NCI-H82 (cell line): ENCODE measurements at places on chromosomes 6 and 20.
A peak's percentile ranks its signal among the peaks of the same experiment; 100 is the strongest.

- DNase-seq = no peak
These were observed 55.0 kb downstream of the SOX4 start for GRCh38 chr6:21648475-21649050.

DNA sequence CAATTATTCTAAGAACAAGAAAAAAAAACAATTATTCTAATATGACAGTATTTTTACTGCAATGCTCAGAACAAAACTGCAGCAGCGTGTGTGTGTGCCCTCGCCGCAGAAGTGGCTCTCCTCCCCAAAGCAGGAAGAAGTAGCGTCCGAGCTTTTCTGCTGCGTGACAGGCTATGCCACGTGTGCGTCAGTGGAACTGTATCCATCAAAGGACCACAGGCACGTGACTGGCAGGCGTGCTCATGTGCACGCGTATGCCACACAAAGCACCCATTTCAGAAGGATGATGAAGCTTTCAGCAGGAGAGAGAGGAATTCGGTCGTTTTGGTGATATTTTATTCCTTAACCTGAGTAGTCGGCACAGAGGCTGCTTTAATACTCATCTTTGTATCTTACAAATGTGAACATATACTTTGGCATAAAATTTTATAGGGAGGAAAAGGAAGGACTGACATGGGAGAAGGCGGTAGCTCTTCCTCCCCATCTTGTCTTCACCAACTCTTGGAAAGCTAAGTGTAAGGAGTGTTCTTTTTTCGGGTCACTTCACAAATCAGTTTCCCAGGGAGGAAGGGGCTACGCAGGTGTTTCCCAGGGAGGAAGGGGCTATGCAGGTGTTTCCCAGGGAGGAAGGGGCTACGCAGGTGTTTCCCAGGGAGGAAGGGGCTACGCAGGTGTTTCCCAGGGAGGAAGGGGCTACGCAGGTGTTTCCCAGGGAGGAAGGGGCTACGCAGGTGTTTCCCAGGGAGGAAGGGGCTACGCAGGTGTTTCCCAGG, 3.4 kb downstream of the TCFL5 start:
- DNase-seq = no peak

GRCh38 chr6:1810880-1811279, 201.2 kb downstream of the FOXC1 start:
- no peak for DNase-seq

DNA sequence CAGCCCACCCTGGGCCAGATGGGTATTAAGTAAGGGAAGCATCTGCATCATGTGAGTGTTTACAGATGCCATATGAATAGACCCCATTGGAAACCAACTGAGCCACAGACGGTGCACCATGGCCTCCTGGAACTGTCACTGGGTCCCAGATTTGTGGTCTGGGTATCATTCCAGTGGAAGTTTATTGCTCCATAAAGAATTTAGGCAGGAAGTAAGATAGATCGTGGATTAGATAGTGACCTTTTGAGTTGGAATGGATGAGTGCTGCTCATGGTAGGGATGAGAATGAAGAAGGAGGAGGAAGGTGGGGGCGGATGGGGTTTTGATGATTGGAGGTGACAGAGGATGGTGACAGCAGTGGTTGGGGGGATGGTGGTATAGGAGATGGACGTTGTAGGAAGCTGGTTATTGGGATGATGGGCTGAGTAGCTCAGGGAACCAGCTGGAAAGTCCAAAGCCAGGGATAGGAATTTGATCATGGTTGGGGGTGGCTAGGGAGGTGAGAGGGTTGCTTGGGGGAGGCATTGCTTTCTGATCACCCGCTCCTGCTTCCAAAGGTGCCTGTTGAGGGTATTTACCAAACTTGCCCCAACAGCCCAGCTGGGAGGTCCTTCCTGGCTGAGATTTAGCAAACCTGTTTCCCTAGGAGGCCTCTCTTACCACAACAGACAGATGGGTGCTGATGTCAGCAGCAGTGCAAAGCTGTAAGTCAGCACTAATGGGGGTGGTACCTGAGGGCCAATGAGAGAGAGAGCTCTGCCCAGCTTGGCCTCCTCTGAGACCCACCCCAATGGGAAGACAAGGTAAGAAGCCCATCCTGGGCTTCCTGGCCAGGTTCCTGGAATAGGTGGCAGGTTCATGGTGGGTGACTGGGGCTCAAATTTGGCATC, 78.0 kb downstream of the VEGFA start:
- DNase-seq = peak; percentile 94

DNA sequence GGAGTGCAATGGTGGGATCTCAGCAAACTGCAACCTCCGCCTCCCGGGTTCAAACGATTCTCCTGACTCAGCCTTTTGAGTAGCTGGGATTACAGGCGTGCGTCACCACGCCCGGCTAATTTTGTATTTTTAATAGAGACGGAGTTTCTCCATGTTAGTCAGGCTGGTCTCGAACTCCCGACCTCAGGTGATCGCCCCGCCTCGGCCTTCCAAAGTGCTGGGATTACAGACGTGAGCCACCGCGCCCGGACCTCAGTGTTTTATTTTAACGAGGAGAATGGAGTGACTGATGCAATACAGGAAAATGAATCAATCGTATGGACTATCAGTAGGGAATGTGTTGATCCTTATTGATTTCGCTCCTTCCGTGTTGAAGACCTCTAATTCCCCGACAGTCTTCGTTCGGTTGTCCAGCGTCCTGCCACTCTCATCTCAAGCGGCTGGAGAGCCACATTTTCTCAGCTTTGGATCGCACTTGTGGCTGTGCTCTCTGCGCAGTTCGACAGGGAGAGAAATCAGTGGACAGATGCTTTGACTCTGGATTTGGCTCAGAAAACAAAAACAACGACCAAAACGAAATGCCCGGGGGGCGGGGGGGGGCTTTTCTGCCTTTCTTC, 166.2 kb downstream of the TRIM27 start:
- peak; percentile 55 for DNase-seq

GRCh38 chr6:90121982-90122381, 174.7 kb downstream of the BACH2 start:
- DNase-seq = no peak

DNA sequence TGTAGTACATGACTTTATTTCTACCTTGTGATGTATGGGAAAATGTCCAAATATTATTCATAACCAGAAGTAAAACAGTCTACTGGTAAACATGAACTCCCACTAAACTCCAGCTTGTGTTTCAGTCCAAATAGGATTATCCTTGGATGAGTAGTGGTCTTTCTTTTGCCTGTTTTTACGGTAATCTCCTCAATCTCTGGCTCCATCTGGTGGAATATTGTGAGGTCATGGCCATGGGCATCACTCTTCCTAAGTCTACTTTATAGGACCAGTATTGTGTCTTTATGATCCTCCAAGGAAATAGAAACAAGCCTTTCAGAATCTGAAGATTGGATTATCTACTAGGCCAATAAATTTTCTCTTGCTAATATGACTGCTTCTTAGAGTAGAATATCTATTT, 505.0 kb downstream of the BMP2 start:
- DNase-seq = peak; percentile 78

DNA sequence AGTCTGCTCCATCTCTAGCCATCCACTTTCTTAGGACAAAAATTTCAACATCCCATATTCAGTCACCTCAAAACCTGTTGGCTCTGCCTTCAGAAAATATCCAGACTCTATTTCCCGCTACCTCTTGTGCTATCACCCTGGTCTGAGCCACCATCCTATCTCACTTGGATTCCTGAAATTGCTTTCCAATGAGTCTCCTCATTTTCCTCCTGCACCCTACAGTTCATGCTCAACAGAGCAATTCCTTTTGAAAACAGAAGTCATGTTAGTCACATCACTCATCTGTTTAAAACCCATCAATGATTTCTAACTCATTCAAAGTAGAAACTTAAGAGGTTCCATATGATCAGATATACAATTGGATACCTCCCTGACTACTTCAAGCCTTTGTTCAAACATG, 229.9 kb downstream of the ADGRG6 start:
- no peak for DNase-seq

DNA sequence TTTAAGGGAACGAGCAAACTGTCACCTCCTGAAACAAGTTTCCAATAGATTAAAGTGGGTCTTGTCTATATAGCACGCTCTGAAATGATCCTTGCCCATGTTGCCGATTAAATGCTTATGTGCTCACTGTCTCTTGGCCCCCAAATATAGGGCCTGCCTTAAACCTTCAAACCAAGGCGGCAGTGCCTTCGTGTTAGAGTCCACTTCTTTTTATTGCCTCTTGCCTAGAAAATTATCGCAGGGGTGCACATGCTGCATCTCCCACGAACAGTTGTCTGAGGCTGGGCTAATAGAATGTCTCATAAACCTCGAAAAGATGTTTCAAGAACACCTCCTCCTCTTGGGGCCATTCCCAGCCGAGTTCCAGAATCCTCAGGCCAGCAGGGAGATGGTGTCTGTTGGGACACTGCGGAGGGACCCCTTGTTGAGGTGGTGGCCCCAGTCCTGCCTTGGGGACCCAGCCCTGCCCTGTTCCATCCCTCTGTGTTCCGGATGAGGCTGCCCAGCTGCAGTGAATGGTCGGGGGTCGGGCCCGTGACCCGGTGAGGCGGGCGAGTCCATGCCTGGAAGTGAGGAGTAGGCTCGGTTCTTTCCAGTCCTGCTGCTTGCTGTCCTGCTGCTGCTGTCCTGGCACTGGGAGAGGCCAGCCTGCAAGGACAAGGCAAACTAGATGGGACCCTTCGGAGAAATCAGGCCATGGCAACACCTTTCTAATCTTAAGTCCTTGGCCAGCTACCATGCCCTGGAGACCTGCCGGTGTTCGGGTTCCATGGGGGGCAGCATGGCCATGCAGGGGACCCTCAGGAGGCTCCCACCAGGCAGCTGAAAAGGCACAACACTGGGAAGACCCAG, 34.7 kb upstream of the SLCO4A1 start:
- no peak for DNase-seq

GRCh38 chr6:1482381-1483166, 93.2 kb downstream of the FOXF2 start:
- no peak for DNase-seq

DNA sequence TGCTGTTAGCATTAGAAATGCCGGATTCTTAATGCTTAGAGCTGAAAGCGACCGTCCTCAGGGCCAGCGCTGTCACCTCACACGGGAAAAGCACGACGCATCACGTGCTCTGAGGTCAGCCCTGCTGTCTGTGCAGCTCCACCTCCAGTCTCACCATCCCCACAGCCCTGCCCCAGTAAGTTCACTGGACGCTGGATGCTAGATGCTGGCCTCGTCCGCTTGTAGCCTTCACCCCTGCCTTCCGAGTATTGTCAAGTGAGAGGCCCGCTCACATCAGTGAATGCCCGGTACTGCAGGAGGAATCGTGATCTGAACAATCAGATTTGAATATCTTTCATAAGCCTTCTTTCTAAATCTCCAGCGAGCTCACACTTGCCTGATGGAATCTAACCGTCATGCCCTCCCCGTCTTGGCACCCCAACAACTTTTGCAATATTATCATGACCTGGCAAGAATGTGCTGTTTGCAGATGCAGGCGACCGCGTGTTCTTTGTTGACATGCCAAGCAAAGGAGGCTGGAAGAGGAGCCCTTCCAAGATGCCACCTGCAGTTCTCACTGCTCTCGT, 64.9 kb downstream of the DLL1 start:
- no peak for DNase-seq

GRCh38 chr6:121436960-121437850, 1.8 kb downstream of the GJA1 start:
- DNase-seq = peak; percentile 42

DNA sequence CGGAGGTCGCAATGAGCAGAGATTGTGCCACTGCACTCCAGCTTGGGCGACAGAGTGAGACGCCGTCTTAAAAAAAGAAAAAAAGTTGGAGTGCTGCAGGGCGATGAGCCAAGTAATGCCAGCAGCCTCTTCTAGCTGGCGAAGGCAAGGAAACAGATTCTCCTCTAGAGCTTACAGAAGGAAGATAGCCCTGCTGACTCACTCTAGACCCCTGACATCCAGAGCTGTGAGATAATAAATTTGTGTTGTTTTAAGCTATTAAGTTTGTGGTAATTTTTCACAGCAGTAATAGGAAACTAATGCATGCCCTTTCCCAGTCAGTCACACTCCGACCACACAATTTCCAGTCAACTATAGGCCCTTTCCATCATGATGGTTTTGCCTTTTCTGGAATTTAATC, 16.4 kb downstream of the PRSS16 start:
- DNase-seq = no peak

DNA sequence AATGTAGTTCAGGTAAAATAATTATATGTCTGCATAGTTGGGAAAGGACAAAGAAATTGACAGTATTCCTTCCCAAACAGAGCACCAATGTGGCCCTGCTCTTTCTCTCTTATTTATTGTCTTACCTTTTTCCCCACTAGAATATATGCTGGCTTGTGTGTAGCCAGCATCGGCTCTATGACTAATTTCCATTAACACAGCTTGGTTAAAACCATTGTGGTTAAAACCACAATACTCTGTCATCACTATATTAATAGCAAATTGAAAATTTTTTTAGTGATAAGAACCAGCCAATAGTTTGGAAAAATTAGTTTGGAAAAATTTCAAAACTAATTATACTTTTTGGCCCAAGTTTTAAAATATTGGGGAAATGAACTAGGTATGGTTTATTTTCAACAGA, 535.1 kb downstream of the UTRN start:
- no peak for DNase-seq

DNA sequence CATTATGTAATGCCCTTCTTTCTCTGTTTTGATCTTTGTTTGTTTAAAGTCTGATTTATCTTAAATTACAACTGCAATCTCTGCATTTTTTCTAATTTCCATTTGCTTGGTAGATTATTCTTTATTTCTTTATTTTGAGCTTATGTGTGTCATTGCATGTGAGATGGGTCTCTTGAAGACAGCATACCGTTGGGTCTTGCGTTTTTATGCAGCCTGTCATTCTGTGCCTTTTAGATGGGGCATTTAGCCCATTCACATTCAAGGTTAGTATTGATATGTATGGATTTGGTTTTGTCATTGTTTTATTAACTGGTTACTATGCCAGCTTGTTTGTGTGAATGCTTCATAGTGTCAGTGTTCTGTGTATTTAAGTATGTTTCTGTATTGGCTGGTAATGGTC, 84.9 kb upstream of the HMGCLL1 start:
- no peak for DNase-seq

DNA sequence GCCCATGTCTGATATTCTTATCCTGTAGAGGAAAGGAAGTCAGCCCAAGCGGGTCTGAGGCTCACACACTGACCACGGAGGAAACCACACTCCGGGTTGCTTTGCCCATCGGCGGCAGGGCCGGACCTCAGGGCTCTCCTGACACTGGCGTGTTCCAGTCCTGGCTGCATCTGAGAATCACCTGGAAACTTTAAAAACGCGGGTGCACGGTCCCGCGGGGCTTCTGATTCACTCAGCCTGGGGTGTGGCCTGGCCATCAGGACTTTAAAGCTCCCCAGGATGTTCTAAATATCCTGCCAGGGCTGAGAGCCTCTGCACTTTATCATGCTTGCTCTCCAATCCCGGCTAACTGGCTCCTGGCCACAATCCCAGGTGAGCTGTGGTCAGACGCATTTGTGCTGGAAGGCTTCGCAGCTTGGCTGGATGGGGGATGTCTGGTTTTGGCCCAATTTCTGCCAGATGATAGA, 47.7 kb upstream of the DACT2 start:
- no peak for DNase-seq

GRCh38 chr6:67000121-67000520, 1293.1 kb upstream of the EYS start:
- DNase-seq = no peak

DNA sequence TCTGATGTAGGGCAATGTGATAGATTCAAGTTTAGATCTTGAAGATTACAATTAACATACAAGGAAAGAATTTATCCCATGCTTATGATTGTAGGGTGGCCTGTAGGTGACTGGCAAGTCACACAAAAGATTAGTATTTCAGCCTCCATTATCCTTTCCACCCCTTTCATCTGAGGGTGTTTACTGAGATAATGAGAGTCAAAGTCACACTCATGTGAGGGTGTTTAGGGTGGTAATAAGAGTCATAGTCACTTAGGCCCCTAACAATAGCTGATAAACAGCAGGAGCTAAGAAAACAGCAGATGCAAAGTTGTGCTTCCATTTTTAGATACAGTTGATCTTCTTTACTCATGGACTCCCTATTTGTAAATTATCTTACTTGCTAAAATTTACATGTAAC, 11.4 kb downstream of the FAM184A start:
- DNase-seq = no peak
